ENCODE measurements at places on chromosomes 16 and 17. TPM values are rescaled to one million over a fixed set of nuclear protein-coding genes. Genes with fewer than 3 reads are reported as not detected.
A peak's percentile ranks its signal among the peaks of the same experiment; 100 is the strongest.

DNA sequence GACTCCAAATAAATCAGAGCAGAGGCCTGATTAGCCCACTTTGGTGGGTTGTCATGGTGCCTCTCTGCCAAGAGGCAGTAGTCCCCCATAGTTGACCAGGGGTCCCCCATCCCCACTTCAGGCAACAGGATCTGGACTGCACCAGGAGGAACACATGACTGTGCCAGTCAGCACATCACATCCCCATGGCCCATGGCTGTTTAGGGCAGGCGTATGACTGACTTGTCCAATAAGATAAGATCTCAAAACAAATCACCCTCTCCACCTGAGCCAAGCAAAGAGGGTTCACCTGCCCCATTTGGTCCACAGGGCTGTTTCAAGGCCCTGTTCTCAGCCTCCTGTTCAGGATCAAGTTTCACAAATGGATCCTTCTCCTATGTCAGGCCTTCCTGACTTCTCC, 93.3 kb downstream of the C16orf78 start:
- H3K27ac ChIP-seq: no peak overlapping the region
- no peaks in the 10 kb centered on the region for H3K27me3 ChIP-seq
- no peaks in the 10 kb centered on the region for H3K4me1 ChIP-seq
- no peaks in the 10 kb centered on the region for H3K36me3 ChIP-seq
- no peak for DNase-seq
- no peak overlapping the region for H3K4me3 ChIP-seq

Gene ASPA
- total RNA-seq: 2.6 TPM

DNA sequence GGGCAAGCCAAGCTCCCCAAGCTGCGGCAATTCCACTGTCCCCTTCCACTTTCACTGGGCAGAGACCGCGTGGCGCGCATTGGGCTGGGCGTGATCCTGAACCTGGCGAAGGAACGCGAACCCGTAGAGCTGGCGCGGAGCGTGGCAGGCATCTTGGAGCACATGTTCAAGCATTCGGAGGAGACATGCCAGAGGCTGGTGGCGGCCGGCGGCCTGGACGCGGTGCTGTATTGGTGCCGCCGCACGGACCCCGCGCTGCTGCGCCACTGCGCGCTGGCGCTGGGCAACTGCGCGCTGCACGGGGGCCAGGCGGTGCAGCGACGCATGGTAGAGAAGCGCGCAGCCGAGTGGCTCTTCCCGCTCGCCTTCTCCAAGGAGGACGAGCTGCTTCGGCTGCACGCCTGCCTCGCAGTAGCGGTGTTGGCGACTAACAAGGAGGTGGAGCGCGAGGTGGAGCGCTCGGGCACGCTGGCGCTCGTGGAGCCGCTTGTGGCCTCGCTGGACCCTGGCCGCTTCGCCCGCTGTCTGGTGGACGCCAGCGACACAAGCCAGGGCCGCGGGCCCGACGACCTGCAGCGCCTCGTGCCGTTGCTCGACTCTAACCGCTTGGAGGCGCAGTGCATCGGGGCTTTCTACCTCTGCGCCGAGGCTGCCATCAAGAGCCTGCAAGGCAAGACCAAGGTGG, 9.8 kb downstream of the SARM1 start:
- H3K4me1 ChIP-seq: no peaks in the 10 kb centered on the region
- no peaks in the 10 kb centered on the region for H3K27me3 ChIP-seq
- no peak overlapping the region for H3K27ac ChIP-seq

Gene NXN
- 13.9 TPM for total RNA-seq

- H3K27me3 ChIP-seq: no peaks in the 10 kb centered on the region
- H3K36me3 ChIP-seq: no peaks in the 10 kb centered on the region
- no peak for DNase-seq
- no peaks in the 10 kb centered on the region for H3K4me1 ChIP-seq
- no peak overlapping the region for H3K4me3 ChIP-seq
These were observed 371.8 kb upstream of the SALL1 start for GRCh38 chr16:51522902-51523301.

GRCh38 chr17:78461799-78462053, 83.3 kb downstream of the PGS1 start:
- H3K27me3 ChIP-seq: no peaks in the 10 kb centered on the region
- H3K36me3 ChIP-seq: no peaks in the 10 kb centered on the region
- H3K4me1 ChIP-seq: no peaks in the 10 kb centered on the region
- DNase-seq: no peak

Gene CCL4L2
- 0.41 TPM for total RNA-seq

DNA sequence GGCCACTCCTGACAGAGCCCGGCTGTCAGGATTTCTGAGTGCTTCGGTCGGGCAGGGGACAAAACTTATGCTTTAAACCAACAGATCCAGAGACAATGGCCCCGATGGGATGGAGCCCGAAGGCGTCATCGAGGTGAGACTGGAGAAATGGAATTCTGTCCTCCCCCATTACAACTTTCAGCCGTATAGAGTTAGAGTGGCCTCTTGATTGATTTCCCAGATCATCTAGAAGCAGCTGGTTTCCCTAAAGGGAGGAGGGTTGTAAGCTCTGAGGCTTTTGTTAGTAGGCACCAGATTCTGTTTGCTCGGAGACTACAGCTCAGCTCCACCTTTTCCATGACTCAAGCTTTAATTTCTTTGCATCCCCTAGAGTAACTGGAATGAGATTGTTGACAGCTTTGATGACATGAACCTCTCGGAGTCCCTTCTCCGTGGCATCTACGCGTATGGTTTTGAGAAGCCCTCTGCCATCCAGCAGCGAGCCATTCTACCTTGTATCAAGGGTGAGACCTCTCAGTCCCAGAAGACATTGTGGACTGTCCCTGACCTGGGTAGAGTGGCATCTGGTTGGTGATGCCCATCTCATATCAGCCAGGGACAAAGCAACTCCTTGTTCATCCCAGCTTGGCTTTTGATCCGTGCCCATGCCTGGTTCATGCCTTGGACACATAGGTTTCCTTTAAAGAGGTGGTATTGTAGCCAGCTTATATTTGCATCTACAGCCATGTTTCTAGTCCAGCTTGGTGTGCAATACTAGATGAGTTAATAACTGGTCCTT, 5.1 kb upstream of the CD68 start:
- peak overlapping the region; percentile 100 for H3K27ac ChIP-seq
- peak overlapping the region; percentile 97 for H3K4me3 ChIP-seq
- peaks cover 25% of the 10 kb centered on the region for H3K4me1 ChIP-seq
- H3K36me3 ChIP-seq: peaks cover 64% of the 10 kb centered on the region
- no peaks in the 10 kb centered on the region for H3K27me3 ChIP-seq
- no peak for DNase-seq

Gene TRAPPC1
- total RNA-seq: 36.1 TPM
